ENCODE measurements at places on chromosomes 7 and 10.

- no peak for DNase-seq
These were observed 73.2 kb downstream of the INHBA start for GRCh38 chr7:41629711-41630111.

DNA sequence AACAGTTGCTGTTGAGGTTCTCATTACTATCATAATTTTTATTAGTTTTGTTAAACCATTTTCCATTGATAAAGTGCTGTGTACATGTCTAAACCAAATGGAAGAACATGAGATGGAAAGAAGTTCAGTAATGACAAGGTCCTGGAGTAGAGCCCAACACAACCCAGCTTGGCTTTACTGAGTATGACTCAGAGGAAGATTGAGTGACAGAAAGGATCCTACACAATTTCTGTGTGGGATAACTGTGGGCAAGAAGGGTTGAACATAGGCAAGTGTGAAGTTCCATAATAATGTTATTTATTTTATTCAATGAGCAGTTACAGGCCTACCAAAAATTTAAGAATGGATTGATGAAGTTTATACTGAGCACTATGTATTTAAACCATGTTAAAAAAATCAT, 15.9 kb downstream of the PRKG1 start:
- no peak for DNase-seq

DNA sequence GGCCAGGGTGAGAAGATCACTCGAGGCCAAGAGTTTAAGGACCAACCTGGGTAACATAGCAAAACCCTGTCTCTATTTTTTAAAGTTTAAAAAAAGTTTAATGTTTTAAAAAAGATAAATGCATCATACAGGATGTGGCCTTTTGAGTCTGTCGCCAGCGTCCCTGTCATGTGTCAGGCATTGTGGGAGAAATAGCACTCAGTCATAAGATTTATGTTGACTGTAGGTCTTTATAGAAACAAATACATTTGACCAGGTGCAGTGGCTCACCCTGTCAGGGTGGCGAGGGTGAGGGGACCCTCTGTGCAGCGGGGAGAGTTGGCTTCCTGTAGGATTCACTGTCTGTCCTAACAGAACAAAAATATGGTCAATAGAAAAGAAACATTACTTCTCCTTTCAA, 63.5 kb upstream of the SH2B2 start:
- no peak for DNase-seq

DNA sequence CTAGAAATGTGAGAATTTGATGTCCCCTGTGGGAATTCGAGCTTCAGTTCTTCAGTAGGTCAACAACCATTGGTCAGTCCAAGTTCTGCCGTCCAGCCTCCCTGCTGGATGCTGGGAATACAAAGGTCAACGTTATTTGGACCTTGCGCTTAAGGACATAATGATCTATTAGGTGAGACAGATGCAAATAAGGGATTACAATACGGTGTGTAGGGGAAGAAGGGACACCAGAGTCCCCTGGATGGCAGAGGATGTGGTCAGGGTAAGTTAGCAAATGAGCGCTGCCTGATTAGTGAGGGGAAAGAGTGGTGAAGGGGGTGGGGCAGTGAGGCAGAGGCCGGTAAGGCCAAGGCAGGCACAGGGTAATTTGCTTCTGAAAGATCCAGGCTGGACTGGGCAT, 16.2 kb downstream of the CCNY start:
- DNase-seq: no peak

- DNase-seq: no peak
These were observed 119.2 kb downstream of the LRRC4 start for GRCh38 chr7:127911968-127912511.

- no peak for DNase-seq
These were observed 133.2 kb downstream of the CFAP58 start for GRCh38 chr10:104486803-104487202.

GRCh38 chr10:95604630-95605029, 43.5 kb upstream of the SORBS1 start:
- DNase-seq: no peak

- DNase-seq: no peak
These were observed 4.9 kb upstream of the TOMM7 start for GRCh38 chr7:22827563-22827962.

GRCh38 chr7:101453617-101454016, 90.9 kb downstream of the COL26A1 start:
- DNase-seq: no peak

GRCh38 chr10:36493516-36493880, 631.9 kb upstream of the ANKRD30A start:
- DNase-seq: no peak

DNA sequence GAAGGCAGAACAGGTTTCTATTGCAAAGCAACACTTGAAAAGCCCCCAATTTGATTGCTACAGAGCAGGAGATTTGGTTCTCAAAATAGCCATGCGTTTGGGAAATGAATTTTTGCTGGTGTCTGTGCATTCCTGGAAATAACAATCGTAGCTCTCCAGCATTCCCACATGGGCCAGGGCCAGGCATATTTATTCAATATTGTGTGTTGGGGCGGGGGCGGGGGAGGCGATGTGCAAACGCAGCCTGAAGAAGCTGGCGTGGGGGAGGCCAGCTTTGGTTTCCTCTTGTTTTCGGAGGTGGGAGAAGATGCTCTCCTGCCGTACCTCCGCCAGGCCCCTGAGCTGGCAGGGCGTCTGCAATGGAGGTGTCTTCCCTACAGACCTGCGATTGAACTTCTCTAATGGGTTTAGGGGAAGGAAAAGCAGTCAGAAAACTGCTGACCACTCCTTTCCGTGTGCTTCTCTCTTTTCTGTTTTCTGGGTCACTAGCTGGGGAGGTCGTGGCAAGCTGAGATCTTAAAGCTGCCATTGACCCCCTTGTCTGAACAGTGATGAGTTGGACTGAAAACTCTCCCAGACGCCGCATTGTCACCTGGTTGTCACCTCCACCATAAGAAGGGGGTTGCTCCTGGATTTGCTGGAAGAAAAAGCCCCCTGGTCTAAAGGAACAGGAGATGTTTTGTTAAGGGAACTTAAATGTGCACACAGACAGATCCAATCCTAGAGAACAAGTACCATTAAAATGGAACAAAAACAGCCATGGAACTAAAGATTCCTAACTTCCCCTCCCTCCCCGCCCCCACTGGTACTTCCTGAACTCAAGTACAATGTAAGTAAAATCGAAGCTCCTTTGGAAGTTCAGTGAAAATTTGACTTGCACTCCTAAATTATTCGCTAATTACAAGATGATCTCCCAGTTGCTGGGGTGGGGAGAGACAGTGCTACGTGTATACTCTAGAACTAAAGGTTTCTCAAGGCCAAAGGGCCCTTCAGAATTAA, 56.4 kb upstream of the HABP2 start:
- no peak for DNase-seq

DNA sequence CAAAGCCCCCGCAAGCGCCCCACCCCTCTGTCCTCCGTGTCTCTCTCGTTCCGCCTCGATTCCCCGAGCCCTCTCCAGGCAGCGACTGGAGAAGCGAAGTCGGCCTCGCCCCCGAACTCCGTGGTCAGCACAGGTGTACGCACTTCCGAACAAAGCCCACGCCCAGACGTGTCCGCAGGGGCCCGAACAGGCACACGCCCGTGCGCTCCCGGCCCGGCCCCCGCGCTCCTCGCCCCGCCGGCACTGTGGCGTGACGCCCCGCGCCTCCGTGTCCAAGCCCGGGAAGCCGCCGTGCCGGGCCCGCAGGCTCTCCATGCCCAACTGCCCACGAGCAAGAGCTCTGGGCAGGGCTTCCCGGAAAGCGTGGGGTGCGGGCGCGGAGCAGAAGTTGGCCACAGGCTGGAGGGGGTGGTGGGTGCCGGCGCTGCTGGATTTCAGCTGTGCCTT, 662 bp downstream of the NRCAM start:
- no peak for DNase-seq

DNA sequence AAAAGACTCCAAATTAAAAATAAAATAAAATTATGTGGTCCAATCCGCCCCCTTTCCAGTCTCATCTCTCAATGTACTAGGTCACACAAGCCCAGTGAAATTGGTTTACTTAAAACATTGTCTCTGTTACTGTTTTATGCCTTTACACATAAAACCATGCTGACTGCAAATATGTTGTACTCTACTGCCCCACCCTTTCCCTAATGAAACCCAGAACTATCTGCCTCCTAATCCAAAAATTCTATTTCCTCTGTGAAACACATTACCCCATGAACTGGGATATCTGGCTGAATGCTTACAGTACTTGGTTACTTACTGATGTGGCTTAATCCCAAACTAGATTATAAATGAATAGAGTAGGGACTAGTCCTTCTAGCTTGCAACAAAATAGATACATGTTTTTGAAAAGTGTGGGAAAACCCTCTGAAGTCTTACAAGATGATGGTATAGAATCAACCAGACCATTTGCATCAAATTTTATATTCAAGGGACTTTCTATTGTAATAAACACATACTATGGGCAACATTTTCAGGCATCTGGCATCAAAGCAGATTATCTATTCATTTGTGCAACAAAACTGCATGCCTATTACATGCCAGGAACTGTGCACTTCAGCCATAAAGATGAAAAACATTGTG, 10.0 kb upstream of the KMT2E start:
- no peak for DNase-seq

- peak; percentile 93 for DNase-seq
These were observed at the start of gene WBP1L for GRCh38 chr10:102743588-102744373. WBP1L (plus strand) TSS chr10:102743948; CDS start chr10:102744054, 106 bp downstream.

GRCh38 chr10:120926611-120927010, 75.4 kb downstream of the WDR11 start:
- no peak for DNase-seq

- no peak for DNase-seq
These were observed 48.0 kb downstream of the BRAF start for GRCh38 chr7:140876519-140877248.

- DNase-seq: no peak
These were observed 4.4 kb downstream of the SEMA3A start for GRCh38 chr7:84190016-84190705.

DNA sequence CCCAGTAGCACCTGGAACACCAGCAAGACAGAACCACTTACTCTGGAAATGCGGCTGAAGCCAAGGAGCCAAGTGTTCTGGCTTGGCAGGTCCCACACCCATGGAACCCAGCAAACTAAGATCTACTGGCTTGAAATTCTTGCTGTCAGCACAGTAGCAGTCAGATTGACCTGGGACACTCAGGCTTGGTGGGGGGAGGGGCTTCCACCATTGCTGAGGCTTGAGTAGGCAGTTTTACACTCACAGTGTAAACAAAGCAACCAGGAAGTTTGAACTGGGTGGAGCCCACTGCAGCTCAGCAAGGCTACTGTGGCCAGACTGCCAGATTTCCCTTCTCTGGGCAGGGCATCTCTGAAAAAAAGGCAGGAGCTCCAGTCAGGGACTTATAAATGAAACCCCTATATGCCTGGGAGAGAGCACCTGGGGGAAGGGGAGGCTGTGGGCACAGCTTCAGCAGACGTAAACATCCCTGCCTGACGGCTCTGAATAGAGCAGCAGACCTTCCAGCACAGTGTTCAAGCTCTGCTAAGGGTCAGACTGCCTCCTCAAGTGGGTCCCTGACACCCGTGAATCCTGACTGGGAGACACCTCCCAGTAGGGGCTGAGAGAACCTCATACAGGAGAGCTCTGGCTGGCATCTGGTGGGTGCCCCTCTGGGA, 121.2 kb downstream of the MTERF1 start:
- DNase-seq: no peak

DNA sequence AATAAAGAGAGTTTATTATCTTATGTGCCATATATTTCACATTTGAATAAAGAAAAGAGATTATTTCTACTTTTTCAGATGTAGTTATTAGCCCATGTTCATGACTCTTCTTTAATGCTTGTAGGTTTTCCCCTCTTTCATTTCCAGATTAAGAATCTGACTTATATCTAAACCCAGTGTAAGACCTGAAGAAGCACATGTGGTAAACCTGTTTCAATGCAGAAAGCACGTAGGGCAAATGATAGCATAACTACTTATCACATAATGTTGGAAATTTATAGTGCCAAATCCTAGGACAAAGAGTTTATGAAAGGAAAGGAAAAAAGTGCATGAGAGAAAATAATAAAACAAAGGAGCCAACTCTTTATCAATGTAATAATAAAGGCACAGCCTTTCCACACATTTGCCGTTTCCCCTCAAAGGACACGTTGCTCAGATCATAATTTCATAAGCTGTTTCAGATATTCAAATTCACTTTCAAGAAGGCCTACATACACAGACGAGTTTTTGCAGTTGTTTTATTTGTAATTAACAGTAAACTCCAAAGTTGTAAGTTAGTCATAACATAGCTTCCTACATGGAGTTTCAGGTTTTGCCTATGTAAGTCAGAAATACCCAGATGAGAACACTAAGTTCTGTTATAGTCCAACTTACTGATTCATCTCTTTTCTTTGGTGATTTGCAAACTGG, 88.8 kb upstream of the MDFIC start:
- no peak for DNase-seq

GRCh38 chr10:58322072-58322834, 12.6 kb upstream of the UBE2D1 start:
- no peak for DNase-seq

DNA sequence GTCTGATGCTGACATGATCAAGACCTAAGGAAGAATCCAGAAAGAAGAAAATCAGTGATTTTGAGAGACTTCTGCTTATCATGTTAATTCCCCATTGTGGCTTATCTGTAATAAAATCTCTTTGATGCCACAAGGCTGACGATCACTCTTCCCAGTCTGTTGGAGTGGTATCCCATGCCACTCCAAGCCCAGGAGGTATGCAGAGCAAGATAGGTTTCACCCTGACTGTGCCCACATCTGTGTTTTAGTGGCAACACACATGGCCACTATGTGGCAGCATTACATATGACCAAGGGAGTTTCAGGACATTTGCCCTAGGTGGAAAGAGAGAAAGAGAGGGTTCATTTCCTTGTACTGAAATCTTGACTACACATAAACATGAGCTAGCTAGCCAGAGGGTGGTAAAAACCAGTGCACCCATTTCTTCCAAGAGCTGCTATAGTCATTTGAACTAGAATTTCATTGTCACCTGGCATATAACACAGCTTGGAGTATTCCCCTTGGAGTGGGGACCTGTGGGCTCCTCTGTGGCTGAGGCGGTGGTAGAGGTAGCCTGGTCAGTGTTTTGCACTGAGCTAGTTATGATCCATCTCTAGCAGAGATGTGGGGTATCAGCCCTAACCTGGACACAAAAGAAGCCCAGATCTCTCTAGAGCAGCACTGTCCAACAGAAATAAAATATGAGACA, 20.8 kb downstream of the LAMB4 start:
- DNase-seq: no peak

DNA sequence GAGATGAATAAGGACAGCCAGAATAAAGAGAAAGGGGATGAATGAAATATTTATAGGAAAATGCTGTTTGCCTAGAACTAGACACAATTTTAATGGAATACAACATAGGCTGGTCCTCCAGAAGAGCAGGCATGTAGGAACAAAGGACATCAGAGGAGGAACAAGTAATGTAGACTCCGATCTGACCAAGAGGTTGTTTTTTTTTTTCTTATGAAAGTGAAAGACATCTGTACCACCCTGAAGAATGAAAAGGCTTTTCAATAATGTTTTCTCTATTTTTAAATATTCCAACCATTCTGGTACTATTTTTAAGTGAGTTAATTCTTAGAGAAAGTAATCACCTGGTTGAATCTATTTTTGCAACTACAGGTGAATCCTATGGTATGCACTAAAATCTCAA, 136.9 kb upstream of the PTN start:
- no peak for DNase-seq

All from stimulated activated naive CD4-positive, alpha-beta T cell treated with Interleukin-2 at 50 U/mL for 16 hours (primary cell).